Activated T-helper 17 cell treated with anti-CD3 and anti-CD28 coated beads, Interleukin-2, amount 50 U/mL, for 72 hours (primary cell): ENCODE measurements at places on chromosomes 6 and 20. TPM values are rescaled to one million over a fixed set of nuclear protein-coding genes. Genes with fewer than 3 reads are reported as not detected.

- no peak for ATAC-seq
Observed at GRCh38 chr6:57242505-57242904, 20.4 kb upstream of the RAB23 start.

ADGRF5 gene
- total RNA-seq = not detected

MEI4 gene
- not detected for total RNA-seq

LAMA5 gene
- 0.29 TPM for total RNA-seq

KIAA0408 gene
- total RNA-seq = 10.8 TPM
